T-helper 17 cell (primary cell): ENCODE measurements at places on chromosomes 7 and 10.

DNA sequence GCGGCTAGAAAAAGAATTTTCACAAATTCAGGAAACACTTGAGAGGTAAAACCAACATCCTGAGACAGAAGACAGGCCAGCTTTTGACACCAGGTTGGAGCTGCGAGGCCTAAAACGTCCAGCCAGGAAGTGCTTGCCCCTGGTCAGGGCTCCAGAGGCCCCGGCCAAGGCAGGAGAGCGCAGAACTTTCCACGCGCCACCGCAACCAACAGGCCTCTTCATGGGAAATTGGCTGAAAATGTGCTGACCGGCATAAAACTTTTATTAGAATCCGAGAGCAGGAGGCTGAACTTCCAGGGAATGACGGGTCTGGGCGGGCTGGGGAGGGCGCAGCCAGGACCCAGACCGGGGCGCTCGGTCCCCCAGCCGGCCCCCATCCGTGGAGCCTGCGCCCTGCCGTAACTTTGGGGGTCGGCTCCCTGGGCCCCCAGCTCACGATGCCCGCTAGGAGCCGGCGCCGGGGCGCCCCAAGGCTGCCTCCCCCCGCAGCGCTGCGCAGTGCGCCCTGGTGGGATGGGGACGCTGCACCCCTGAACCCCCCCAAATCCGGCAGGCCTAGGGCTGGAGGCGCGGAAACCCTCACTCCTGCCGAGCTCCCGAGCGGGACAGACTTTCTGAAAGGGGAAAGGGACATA lies 414.0 kb upstream of the MKI67 start:
- no peak overlapping the region for H3K4me3 ChIP-seq
- DNase-seq = no peak
- no peak overlapping the region for H3K27ac ChIP-seq
- H3K36me3 ChIP-seq = no peaks in the 10 kb centered on the region
- H3K27me3 ChIP-seq = peaks cover 57% of the 10 kb centered on the region

DNA sequence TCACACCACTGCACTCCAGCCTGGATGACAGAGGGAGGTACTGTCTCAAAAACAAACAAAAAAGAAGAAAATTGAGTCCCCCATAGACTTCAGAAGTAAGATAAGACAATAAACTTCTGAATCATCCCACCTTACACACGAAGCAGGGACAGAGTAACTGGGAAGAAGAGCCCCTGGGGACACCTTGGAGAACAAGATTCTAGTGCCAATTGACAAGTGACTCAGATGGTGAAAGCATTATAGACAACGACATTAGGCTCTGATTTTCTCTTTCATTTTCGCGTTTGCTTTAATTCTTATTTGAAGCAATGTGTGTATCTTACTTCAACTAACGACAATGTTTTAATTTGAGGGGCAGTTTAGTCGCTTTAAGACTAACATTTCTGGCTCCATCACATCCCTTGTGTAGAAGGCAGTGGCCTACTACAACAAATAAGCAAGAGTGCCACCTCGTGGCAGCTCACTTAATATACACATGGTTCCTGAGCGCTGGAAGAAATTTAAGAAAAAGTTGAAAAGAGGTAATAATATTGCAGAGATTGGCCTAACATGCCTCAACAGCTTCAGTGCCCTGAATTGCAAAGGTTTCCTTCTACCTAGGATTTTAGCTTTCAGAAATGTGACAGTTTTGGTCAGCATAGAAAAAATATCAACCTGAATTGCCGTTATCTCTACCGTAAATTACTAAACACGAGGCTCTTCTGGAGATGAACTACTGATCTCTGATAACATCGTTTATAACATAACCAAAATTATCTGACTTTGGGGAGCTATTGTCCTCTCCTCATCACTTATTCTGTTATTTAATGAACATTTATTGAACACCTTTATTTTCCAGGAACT lies 36.7 kb downstream of the ASNS start:
- peaks cover 65% of the 10 kb centered on the region for H3K27me3 ChIP-seq
- peak; percentile 51 for DNase-seq
- no peak overlapping the region for H3K4me3 ChIP-seq
- peaks cover 2% of the 10 kb centered on the region for H3K36me3 ChIP-seq
- no peak overlapping the region for H3K27ac ChIP-seq
- H3K4me1 ChIP-seq = peaks cover 4% of the 10 kb centered on the region

GRCh38 chr7:84536271-84536870 lies 341.8 kb upstream of the SEMA3A start:
- H3K27me3 ChIP-seq = no peaks in the 10 kb centered on the region
- no peaks in the 10 kb centered on the region for H3K36me3 ChIP-seq
- H3K27ac ChIP-seq = no peak overlapping the region
- no peak for DNase-seq
- no peaks in the 10 kb centered on the region for H3K4me1 ChIP-seq

- H3K4me3 ChIP-seq = no peak overlapping the region
- H3K27me3 ChIP-seq = no peaks in the 10 kb centered on the region
- no peaks in the 10 kb centered on the region for H3K36me3 ChIP-seq
- no peak for DNase-seq
- H3K4me1 ChIP-seq = peaks cover 4% of the 10 kb centered on the region
Measured at GRCh38 chr7:30859940-30860496, 51.6 kb upstream of the AQP1 start.
